ENCODE measurements at places on chromosomes 4 and X. TPM values are rescaled to one million over a fixed set of nuclear protein-coding genes. Genes with fewer than 3 reads are reported as not detected.

DNA sequence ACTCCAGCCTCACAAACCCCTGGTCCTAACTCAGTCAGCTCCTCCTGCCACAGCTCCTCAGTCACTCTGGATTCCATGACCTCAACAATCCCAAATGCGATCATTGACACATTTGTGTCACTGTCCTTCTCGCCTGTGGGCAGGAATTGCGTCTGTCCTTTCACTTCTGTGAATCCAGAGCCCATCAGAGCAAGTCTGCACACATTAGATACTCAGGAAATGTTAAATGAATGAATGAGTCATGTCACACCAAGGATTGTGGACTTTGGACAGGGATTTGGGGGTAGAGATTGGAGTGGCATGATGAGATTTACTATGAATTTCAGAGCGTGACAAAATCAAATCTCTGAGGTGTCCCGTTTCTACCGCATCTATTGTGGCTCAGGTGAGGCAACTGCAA lies 11.8 kb upstream of the CLDN24 start:
- no peak overlapping the region for H3K27ac ChIP-seq
- H3K4me3 ChIP-seq: no peak overlapping the region
- H3K27me3 ChIP-seq: no peaks in the 10 kb centered on the region
- H3K4me1 ChIP-seq: no peaks in the 10 kb centered on the region
- no peak for DNase-seq

GRCh38 chr4:52372747-52373146 lies 286.4 kb downstream of the USP46 start:
- H3K36me3 ChIP-seq: no peaks in the 10 kb centered on the region
- no peak overlapping the region for H3K27ac ChIP-seq
- no peaks in the 10 kb centered on the region for H3K4me1 ChIP-seq
- DNase-seq: no peak
- no peaks in the 10 kb centered on the region for H3K27me3 ChIP-seq
- no peak overlapping the region for H3K4me3 ChIP-seq

GRCh38 chrX:14598330-14598729 lies 69.0 kb downstream of the GLRA2 start:
- H3K27ac ChIP-seq: no peak overlapping the region
- H3K4me3 ChIP-seq: no peak overlapping the region
- no peak for DNase-seq
- H3K36me3 ChIP-seq: no peaks in the 10 kb centered on the region
- no peaks in the 10 kb centered on the region for H3K27me3 ChIP-seq

DNA sequence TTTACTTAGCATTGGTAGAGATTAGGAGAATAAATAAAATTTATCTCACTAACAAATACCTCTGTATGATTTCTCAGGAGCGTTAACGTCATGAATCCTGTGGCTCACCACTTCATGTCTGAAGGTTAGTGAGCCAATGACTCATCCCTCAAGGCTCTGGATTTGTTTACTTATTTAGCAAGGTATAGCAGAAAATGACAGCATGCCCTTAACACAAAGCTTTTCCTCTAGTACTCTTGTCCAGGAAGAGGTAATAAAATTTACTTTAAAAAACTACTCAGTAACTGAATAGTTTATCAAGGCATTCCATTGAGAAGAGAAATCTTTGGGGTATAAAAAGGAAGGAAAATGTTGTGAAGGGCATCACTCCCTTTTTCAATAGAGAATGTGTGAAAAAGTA lies 823.8 kb downstream of the CCSER1 start:
- H3K4me3 ChIP-seq: no peak overlapping the region
- no peak for DNase-seq
- H3K27ac ChIP-seq: no peak overlapping the region
- H3K27me3 ChIP-seq: no peaks in the 10 kb centered on the region
- no peaks in the 10 kb centered on the region for H3K4me1 ChIP-seq

Gene MAGEB6
- not detected for total RNA-seq

Gene FAM50A
- total RNA-seq: 77.5 TPM

- DNase-seq: no peak
- no peaks in the 10 kb centered on the region for H3K4me1 ChIP-seq
- no peaks in the 10 kb centered on the region for H3K36me3 ChIP-seq
- H3K27me3 ChIP-seq: no peaks in the 10 kb centered on the region
- no peak overlapping the region for H3K27ac ChIP-seq
- no peak overlapping the region for H3K4me3 ChIP-seq
Measured at GRCh38 chr4:122687531-122688061, 44.9 kb upstream of the BBS12 start.

DNA sequence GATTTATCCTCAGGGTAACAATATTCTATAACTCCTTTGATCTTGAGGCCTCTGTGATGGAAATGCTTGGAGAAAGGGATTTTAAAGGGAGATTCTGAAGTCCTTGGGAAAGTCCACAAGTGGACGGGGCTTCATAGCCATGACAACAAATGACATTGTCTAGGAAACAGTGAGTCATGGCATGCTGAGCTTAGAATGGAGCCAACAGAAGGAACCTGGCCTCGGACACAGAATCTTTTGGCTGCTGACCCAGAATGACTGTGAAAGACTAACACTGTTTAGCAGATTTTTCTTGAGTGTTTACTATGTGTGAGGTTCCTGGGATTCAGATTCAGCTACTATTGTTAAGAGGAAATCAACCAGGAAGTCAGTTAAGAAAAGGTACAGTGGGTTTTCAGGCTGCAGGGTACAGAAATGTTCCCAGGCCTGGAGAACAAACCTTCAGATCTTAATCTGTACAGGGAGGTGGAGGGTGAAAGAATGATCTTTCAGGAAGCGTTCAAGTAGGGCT lies 18.1 kb upstream of the CXCL2 start:
- H3K27ac ChIP-seq: peak overlapping the region; percentile 71
- H3K4me3 ChIP-seq: no peak overlapping the region

- H3K27ac ChIP-seq: no peak overlapping the region
- H3K4me3 ChIP-seq: no peak overlapping the region
- peak; percentile 28 for DNase-seq
- H3K27me3 ChIP-seq: peaks cover under 1% of the 10 kb centered on the region
- H3K4me1 ChIP-seq: no peaks in the 10 kb centered on the region
Measured at GRCh38 chrX:337331-337831, 18.8 kb upstream of the GTPBP6 start.

Gene MTTP
- 0.15 TPM for total RNA-seq

DNA sequence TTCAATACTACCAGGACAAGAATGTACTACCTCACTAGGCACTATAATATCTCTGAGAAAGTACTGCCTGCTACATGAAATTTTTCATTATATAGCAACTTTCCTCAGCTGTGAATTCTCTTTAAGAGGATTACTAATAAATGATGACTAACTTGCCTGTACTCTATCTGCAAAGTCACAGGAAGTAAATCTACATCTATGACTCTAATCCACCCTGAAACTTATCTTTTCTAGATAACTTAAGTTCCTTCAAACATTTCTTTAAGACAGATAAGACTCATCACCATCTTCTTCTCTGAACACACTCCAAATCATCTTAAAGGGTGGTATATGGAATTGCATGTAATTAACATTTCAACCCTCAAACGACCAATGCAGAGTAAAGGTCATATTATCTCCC lies 28.8 kb downstream of the RPS6KA3 start:
- no peak overlapping the region for H3K4me3 ChIP-seq
- no peak for DNase-seq
- peaks cover 4% of the 10 kb centered on the region for H3K36me3 ChIP-seq

Gene HTRA3
- 15.5 TPM for total RNA-seq

Data from lower lobe of right lung (tissue), 2 donors.